ENCODE measurements at places on chromosomes 7 and 10.

GRCh38 chr10:569961-570627 is 119.4 kb downstream of the DIP2C start:
- no peak for DNase-seq

GRCh38 chr10:86346799-86347665 is 19.6 kb downstream of the GRID1 start:
- DNase-seq: no peak

GRCh38 chr10:21593986-21594385 is 60.0 kb downstream of the MLLT10 start:
- DNase-seq: no peak

- DNase-seq: peak; percentile 50
These were observed 17.7 kb upstream of the TPK1 start for GRCh38 chr7:144853542-144853941.
